ENCODE measurements at places on chromosomes 6 and 20. TPM values are rescaled to one million over a fixed set of nuclear protein-coding genes. Genes with fewer than 3 reads are reported as not detected.

The LPA gene
- total RNA-seq: not detected

The LY6G6C gene
- not detected for total RNA-seq

The ATRN gene
- 36.9 TPM for total RNA-seq

The CALHM5 gene
- 1.7 TPM for total RNA-seq

The FOXQ1 gene
- not detected for total RNA-seq

The XKR7 gene
- not detected for total RNA-seq

The TREM2 gene
- 1.1 TPM for total RNA-seq

The OPRM1 gene
- total RNA-seq: not detected

The EMILIN3 gene
- 0.51 TPM for total RNA-seq

The HLA-DOB gene
- total RNA-seq: 0.35 TPM

The LY86 gene
- 1.9 TPM for total RNA-seq
